ENCODE measurements at places on chromosomes 2 and 18.

GRCh38 chr2:199757233-199757870 is 93.6 kb downstream of the FTCDNL1 start:
- no peak for DNase-seq

- no peak for DNase-seq
These were observed 133.3 kb downstream of the OSR1 start for GRCh38 chr2:19225126-19225525.

DNA sequence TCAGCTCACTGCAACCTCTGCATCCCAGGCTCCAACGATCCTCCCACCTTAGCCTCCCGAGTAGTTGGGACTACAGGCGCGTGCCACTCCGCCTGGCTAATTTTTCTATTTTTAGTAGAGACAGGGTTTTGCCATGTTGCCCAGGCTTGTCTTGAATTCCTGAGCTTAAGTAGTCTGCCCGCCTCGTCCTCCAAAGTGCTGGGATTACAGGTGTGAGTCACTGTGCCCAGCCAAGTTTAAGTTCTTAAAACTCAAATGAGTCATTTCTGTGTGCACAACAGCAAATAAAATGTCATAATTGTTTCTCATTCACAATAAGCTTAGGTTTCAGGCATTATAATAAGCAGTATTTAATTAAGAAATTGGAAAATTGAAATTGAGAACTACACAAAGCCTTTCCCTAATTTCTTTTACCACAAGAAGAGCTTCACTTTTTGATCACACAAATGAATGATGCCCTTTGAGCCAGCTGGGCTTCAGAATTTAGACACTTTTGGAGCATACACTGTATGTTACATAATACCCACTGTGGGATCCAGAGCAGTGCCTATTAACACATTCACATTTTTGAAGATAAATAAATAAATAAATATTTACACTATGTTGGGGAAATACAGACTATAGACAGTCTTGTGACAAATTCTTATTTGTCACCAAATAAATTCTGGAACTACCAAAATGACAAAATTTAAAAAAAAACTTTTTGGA is 8.6 kb upstream of the ME2 start:
- DNase-seq = no peak

DNA sequence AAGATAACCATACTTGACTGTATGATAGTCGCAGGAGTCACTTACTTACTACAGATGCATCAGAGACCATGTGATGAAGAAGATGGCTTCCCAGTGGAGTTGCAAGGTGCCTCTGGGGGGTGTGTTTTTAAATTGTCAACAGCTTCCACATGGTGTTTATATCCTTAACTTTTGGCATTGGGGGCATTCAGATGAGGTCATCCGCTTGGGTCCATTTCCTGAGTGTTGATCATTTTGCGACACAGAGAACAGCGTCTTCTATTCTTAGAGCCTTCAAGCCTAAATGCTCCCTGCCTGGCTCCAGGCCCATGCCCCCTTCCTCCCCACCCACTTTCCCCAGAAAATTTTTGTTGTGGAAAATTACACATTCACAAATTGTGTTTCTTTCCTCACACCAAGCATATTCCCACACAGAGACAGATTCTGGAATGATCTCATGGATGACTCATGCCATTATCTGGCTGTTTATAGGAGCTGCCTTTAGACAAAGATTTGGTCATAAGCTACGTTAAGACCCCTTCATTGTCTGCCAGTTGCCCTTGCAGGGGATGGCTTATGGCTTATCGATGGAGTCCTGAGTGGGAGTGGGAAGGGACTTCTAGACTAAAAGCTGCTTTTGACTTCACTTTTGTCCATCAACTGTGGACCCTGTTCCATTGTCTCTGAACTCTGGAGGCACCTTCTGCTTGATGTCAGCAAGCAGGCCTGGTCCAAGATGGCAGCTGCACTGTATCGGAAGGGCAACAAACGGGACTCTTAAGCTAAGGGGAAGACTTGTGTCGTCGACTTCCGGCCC is 91.8 kb downstream of the CABLES1 start:
- no peak for DNase-seq

DNA sequence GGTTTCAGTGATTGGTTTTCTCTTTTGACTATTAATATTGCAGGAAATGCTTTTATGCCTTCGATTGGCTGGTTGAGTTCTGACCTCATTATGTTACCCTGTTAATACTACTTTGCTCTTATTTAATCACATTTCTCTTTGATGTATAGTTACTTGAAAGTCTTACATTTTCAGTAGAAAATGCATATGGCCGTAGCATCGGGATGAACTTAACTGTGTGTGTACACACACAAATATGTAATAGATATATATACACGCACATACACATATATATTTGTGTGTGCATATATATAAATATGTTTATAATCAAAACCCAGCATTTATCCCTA is 1.6 kb downstream of the EPC2 start:
- DNase-seq = no peak

DNA sequence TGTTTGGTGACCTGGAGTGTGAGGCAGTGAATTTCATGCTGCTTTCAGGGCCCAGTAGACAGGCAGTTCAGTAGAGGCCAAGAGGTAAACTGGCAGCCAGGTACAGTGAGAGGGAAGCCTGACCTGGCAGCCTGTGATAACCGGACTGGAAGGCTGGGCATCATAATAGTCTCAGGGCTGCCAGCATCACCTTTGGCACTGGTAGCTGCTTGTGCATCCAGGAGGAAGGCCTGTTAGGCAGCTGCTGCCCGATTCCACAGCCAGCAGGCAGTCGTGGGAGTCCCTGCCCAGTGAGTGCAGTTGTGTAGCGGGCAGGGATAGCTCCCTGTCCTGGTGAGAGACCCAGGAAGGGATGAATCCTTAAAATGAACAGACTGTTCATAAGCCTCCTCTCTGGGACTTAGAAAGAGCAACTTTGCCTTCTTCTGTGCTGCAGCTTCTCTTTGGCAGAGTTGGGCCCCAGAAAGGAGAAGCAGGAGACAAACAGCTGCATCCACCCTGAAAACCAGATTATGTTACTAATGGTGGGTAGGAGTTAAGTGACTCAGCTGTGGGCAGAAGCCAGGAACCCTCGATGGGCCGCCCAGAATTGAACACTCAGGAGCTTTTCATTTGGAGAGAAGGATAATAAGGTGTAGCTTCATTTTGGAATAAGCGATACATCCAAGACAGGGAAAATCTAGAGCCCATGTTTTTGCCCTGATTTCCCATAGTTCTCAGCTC is 8.1 kb upstream of the GPBAR1 start:
- no peak for DNase-seq

DNA sequence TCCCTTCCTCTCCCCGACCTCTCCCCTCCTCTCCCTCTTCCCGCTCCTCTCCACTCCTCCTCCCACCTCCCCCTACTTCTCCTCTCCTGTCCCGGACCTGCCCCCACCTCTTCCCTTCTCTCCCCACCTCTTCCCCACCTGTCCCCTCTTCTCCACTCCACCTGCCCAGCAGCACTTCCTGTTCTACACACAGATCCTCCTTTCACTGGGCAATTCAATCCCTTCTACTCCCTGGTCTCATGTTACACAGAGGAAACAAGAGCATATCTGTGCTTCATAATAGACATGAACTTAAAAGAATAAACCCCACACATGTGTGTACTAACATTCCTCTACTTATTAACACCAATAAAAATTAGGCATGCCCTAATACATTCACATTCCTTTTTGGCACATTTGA is 34.8 kb downstream of the TIMM21 start:
- no peak for DNase-seq

Data from WTC11 (cell line).